Chondrocyte (in vitro differentiated cells): ENCODE measurements at places on chromosomes 7 and 10.

- no peaks in the 10 kb centered on the region for H3K4me1 ChIP-seq
- DNase-seq: no peak
- no peak overlapping the region for H3K27ac ChIP-seq
- peaks cover 1% of the 10 kb centered on the region for H3K36me3 ChIP-seq
Measured at GRCh38 chr7:41063116-41063515, 639.8 kb downstream of the INHBA start.

GRCh38 chr10:93461807-93462178, 20.3 kb downstream of the MYOF start:
- peaks cover 6% of the 10 kb centered on the region for H3K36me3 ChIP-seq
- peaks cover 97% of the 10 kb centered on the region for H3K4me1 ChIP-seq
- peak overlapping the region; percentile 100 for H3K27ac ChIP-seq
- no peak overlapping the region for H3K4me3 ChIP-seq
- H3K27me3 ChIP-seq: no peaks in the 10 kb centered on the region

GRCh38 chr7:79923953-79924352, 210.7 kb upstream of the GNAI1 start:
- H3K27ac ChIP-seq: no peak overlapping the region
- DNase-seq: no peak
- no peaks in the 10 kb centered on the region for H3K27me3 ChIP-seq
- no peaks in the 10 kb centered on the region for H3K36me3 ChIP-seq
- no peak overlapping the region for H3K4me3 ChIP-seq
- H3K4me1 ChIP-seq: no peaks in the 10 kb centered on the region

DNA sequence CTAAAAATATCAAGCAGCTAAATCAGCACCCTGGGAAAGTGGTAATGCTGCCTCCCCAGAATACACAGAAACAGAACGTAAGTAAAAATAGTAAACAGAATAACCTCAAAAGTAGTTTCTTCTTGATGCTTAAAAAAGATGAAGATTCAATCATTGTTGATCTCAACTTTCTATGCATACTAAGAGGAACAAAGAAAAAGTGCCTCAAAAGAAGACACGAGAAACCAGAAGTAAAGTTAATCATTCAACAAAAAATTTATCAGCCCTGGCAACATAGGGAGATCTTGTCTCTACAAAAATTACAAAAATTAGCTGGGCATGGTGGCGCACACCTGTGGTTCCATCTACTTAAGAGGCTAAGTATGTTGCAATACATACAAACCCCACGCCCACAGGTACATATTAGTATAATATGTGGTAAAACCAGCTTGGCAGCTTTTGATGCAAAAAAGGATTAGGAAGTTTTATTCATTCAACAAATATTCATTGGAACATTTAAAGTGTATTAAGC, 153.7 kb downstream of the NRBF2 start:
- H3K27ac ChIP-seq: peak overlapping the region; percentile 71
- H3K36me3 ChIP-seq: no peaks in the 10 kb centered on the region
- DNase-seq: no peak
- no peaks in the 10 kb centered on the region for H3K27me3 ChIP-seq
- peaks cover 21% of the 10 kb centered on the region for H3K4me1 ChIP-seq

- no peak overlapping the region for H3K27ac ChIP-seq
- H3K27me3 ChIP-seq: peaks cover 2% of the 10 kb centered on the region
- H3K4me3 ChIP-seq: no peak overlapping the region
Measured at GRCh38 chr10:23055424-23056185, 39.8 kb upstream of the MSRB2 start.

DNA sequence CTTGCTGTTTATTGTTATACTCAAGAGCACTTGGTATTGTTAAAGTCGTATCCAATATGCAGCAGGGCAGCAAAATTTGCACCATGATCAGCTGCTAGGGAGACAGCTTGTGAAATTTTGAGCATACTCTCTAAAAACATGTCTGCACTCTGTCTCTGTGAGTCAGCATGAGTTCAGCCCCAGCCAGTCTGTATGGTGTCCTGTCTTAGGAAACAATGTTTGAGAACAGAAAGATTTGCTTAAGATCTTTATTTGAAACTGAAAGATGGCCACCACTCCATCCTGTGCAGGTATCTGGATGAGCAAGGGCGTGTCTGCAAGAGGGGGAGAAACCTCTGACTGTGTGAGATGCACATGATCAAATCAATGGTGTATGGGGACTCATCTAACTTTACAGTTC, 97.1 kb downstream of the GNAI1 start:
- no peaks in the 10 kb centered on the region for H3K27me3 ChIP-seq
- H3K27ac ChIP-seq: no peak overlapping the region
- no peaks in the 10 kb centered on the region for H3K36me3 ChIP-seq
- H3K4me1 ChIP-seq: peaks cover 15% of the 10 kb centered on the region
- no peak overlapping the region for H3K4me3 ChIP-seq
- no peak for DNase-seq

DNA sequence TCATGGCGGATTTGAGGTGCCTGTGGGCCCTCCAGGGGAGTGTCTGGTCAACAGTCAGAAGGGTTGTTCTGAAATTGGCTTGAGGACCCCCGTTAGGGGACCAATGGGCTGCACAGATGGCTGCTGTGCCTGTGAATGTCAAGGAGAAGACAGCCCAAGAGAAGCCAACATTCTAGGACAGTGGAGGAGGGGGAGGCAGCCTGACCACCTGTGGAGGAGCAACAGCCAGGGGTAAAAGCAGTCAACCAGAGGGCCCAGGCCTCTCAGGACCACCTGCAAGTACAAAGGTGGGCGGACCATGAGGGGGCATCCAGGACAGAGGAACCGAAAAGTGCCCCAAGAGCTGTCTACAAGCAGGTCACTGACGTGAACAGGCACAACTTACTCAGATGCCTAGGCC, 76.6 kb downstream of the VSTM4 start:
- no peak overlapping the region for H3K4me3 ChIP-seq
- H3K27me3 ChIP-seq: no peaks in the 10 kb centered on the region
- no peaks in the 10 kb centered on the region for H3K4me1 ChIP-seq
- H3K36me3 ChIP-seq: no peaks in the 10 kb centered on the region
- no peak overlapping the region for H3K27ac ChIP-seq
- DNase-seq: no peak

DNA sequence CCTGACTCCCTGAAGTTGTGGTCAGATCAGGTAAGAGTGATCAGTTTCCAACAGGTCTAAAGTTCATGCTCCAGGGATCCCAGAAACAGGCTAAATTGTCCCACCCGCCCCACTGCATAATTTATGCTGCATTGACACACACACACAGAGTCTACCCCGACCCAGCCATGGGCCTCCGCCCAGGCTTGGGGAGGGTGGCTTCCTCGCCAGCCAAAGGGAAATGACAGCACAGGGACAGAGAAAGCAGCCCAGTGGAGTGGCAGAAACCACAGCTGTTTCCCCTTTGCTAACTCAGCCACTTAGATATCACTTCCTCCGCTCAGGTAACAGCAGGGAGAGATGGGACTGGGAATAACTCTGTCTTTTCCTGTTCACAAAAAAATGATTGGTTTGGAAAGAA, 9.4 kb downstream of the SH3PXD2A start:
- no peaks in the 10 kb centered on the region for H3K36me3 ChIP-seq
- H3K4me3 ChIP-seq: no peak overlapping the region
- no peak for DNase-seq
- peaks cover 8% of the 10 kb centered on the region for H3K27me3 ChIP-seq

- no peaks in the 10 kb centered on the region for H3K27me3 ChIP-seq
- H3K36me3 ChIP-seq: peaks cover 4% of the 10 kb centered on the region
- no peak overlapping the region for H3K4me3 ChIP-seq
- no peak for DNase-seq
- H3K4me1 ChIP-seq: peaks cover 18% of the 10 kb centered on the region
- no peak overlapping the region for H3K27ac ChIP-seq
Measured at GRCh38 chr7:91064938-91065337, 199.3 kb upstream of the FZD1 start.

- no peak overlapping the region for H3K27ac ChIP-seq
- peaks cover 35% of the 10 kb centered on the region for H3K4me1 ChIP-seq
- H3K4me3 ChIP-seq: no peak overlapping the region
- no peak for DNase-seq
- H3K36me3 ChIP-seq: peaks cover 9% of the 10 kb centered on the region
Measured at GRCh38 chr7:80207501-80207900, 72.9 kb downstream of the GNAI1 start.

- no peak overlapping the region for H3K4me3 ChIP-seq
- H3K27ac ChIP-seq: no peak overlapping the region
- H3K27me3 ChIP-seq: peaks cover 13% of the 10 kb centered on the region
- peaks cover 7% of the 10 kb centered on the region for H3K4me1 ChIP-seq
Measured at GRCh38 chr10:27410153-27410552, 94.0 kb upstream of the RAB18 start.

GRCh38 chr10:17146892-17147291, 17.3 kb upstream of the CUBN start:
- no peak for DNase-seq
- H3K4me1 ChIP-seq: peaks cover 20% of the 10 kb centered on the region
- no peak overlapping the region for H3K27ac ChIP-seq
- peaks cover 3% of the 10 kb centered on the region for H3K36me3 ChIP-seq
- no peak overlapping the region for H3K4me3 ChIP-seq

GRCh38 chr7:48305661-48306060, 134.4 kb downstream of the ABCA13 start:
- no peak overlapping the region for H3K4me3 ChIP-seq
- no peak for DNase-seq
- H3K27me3 ChIP-seq: peaks cover 3% of the 10 kb centered on the region
- H3K4me1 ChIP-seq: no peaks in the 10 kb centered on the region
- H3K36me3 ChIP-seq: no peaks in the 10 kb centered on the region
- H3K27ac ChIP-seq: no peak overlapping the region

DNA sequence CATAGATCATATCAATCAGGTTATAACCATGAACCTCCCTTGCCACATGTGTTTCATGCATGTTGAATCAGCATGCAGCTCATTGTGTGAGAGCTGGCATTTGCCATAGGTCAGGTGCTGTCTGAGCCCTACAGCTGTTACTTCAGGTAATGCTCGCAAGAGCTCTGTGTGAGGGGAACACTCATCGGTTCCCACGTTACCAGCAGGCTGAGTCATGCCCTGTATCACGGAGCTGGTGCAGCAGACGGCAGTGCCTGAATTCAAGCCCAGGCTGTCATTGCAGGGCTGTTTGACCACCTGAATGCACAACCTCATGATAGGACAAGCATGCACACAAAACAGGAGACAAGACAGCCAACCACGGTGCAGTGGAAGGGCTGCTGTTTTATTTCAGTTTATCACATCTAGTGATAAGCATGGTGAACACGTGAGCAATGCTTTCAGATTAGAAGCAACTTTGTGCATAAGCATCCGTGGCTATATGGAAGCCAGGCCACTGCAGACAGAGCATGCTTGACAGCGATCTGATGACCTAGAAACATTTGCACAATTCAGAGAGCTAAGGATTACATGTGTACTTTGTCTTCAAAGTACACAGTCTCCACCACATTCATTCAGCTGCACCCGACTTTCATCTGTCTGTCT, 56.4 kb upstream of the PFKP start:
- H3K27ac ChIP-seq: no peak overlapping the region
- no peak for DNase-seq
- H3K27me3 ChIP-seq: peaks cover 4% of the 10 kb centered on the region
- H3K4me3 ChIP-seq: no peak overlapping the region

GRCh38 chr7:20799566-20800366, 13.1 kb upstream of the SP8 start:
- no peaks in the 10 kb centered on the region for H3K36me3 ChIP-seq
- DNase-seq: no peak
- no peak overlapping the region for H3K4me3 ChIP-seq
- peaks cover 43% of the 10 kb centered on the region for H3K27me3 ChIP-seq
- H3K27ac ChIP-seq: no peak overlapping the region

- no peaks in the 10 kb centered on the region for H3K27me3 ChIP-seq
- H3K4me1 ChIP-seq: peaks cover 11% of the 10 kb centered on the region
Measured at GRCh38 chr10:115657161-115657860, 564.1 kb downstream of the ATRNL1 start.

DNA sequence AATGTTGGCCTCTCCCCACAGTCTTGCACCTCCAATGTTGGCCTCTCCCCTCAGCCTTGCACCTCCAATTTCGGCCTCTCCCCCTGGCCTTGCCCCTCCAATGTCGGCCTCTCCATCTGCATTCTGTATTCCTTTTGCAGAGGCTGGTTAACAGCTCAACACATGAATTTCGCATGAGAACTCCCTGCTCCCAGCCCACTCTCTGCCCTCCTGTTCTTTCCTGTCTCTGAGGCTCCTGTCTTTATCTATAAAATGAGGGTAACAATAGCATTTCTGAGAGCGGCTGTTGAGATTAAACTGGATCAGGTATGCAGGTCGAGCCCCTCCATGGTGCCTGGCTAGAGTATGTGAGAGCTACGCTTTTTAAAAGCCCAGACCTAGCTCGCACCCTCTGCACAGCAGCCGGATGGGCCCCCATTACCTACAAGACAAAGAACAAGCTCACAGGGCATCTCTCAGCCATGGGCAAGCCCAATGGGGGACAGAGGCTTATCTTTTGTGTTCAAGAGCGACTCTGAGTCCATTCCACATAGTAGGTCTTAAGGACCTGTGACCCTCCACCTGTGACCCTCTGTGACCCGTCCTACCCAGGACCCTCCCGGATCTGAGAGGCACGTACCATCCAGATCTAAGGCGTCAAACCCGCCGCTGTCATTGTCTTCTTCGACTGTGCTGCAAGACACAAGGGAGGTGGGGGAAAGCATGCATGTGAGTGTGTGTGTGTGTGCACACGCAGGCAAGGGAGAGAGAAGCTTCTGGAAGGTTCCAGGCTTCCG, 82.2 kb upstream of the GNA12 start:
- no peaks in the 10 kb centered on the region for H3K4me1 ChIP-seq
- H3K36me3 ChIP-seq: no peaks in the 10 kb centered on the region
- peak; percentile 63 for DNase-seq
- H3K27ac ChIP-seq: no peak overlapping the region
- no peak overlapping the region for H3K4me3 ChIP-seq

GRCh38 chr10:103544657-103545310, 51.3 kb downstream of the NEURL1 start:
- H3K36me3 ChIP-seq: peaks cover 2% of the 10 kb centered on the region
- no peak overlapping the region for H3K4me3 ChIP-seq
- DNase-seq: no peak

DNA sequence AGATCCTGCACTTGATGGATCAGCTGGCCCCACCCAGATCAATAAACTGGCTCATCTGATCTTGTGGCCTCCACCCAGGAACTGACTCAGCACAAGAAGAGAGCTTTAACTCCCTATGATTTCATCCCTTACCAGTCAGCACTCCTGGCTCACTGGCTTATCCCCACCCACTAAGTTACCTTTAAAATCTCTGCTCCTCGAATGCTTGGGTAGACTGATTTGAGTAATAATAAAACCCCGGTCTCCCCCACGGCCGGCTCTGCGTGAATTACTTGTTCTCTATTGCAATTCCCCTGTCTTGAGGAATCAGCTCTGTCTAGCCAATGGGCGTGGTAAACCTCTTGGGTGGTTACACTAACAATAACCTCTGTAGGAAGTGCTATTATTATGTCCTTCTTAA, 83.7 kb downstream of the MBL2 start:
- H3K27ac ChIP-seq: no peak overlapping the region
- no peaks in the 10 kb centered on the region for H3K27me3 ChIP-seq
- H3K4me3 ChIP-seq: no peak overlapping the region
- no peaks in the 10 kb centered on the region for H3K4me1 ChIP-seq

DNA sequence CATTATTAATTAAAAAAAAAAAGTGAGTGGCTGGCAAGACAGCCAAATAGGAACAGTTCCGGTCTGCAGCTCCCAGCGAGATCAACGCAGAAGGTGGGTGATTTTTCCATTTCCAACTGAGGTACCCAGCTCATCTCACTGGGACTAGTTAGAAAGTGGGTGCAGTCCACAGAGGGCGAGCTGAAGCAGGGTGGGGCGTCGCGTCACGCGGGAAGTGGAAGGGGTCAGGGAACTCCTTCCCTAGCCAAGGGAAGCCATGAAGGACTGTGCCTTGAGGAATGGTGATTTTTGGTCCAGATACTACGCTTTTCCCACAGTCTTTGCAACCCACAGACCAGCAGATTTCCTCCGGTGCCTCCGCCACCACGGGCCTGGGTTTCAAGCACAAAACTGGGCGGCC, 133.7 kb downstream of the SNX13 start:
- no peak overlapping the region for H3K4me3 ChIP-seq
- no peaks in the 10 kb centered on the region for H3K4me1 ChIP-seq
- no peak overlapping the region for H3K27ac ChIP-seq
- no peaks in the 10 kb centered on the region for H3K27me3 ChIP-seq
